ENCODE measurements at places on chromosomes 13 and 19.

DNA sequence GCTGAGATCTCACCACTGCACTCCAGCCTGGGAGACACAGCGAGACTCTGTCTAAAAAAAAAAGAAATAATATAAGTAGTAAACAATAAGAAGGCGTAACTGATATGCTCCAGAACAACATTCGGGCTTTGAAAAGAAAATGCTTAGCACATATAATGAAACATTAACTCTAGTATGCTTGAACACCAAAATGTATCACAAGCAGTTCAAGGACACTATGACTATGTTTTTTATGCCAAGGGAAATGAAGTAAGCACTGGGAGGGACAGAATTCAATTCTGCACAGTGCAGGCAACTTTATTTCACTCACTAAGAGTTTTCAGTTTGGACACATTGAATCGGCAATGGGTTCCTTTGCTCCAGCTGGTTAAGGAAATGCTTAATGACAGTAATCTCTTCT is 178.7 kb downstream of the TBC1D4 start:
- no peak for DNase-seq

DNA sequence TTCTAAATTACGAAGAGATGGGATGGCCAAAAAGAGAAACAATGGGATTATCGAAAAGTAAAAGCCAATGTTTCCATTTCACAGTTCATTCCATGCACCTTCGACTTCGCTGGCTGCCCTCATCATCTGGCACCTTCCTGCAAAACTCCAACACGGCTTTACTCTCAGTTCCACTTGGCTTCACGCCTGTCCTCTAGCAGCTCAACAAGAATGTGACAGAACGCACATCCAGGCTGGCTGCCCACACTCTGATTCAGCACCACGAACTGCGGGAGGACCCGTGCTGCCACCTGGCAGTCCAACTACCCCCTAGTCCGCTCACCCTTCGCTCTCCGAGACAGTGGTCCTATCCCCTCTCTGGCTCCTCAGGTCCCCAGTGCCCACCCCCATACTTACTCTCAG is 11.7 kb downstream of the ATP7B start:
- no peak for DNase-seq

- no peak for DNase-seq
Measured at GRCh38 chr19:17830567-17831418, 9.5 kb upstream of the INSL3 start.

DNA sequence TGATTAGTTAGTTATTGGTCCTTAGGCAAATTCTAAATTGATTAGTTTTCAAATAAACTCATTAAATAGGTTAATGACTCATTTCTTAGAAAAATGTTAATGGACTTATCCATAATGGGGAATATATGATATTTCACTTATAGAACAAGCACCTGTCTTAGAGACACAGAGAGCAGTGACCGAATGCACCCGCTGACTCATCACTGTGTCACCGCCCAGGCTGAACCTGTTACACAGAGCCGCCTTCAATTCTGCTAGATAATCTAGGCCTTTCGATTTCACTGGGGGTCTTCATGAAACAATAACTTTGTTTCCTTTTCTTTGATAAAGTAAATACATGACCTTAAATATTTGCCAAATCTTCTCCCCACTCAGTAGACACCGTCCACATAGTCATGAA is 13.1 kb downstream of the IRS2 start:
- no peak for DNase-seq
